ENCODE measurements at places on chromosomes 4 and X.
A peak's percentile ranks its signal among the peaks of the same experiment; 100 is the strongest.

DNA sequence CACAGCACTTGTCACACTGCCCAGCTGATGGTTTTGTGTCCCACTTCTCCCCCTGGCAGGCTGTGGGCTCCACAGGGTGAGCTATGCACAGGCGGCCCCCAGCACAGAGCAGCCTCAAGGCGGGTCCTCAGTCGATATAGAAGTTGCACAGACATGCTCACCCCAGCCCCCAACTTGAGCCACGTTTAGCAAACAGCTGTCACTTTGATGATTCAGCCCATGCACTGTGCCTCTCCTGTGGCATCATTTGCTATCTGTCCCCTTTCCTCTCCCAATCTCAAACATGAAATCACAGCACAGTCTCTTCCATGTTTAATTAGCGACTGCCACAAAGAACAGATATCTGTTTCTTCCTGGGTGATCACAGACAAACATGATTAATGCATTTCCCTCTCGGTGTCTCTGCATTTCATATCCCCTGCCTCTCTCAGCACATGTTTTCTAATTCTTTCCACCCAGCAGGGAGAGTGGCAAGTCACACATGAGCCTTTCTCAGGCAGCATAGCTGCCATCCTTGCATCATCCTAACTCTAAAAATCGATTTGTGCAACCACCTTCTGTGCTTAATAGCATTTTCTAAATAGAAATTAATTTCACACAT is 204.9 kb downstream of the EVC2 start:
- no peak for DNase-seq

DNA sequence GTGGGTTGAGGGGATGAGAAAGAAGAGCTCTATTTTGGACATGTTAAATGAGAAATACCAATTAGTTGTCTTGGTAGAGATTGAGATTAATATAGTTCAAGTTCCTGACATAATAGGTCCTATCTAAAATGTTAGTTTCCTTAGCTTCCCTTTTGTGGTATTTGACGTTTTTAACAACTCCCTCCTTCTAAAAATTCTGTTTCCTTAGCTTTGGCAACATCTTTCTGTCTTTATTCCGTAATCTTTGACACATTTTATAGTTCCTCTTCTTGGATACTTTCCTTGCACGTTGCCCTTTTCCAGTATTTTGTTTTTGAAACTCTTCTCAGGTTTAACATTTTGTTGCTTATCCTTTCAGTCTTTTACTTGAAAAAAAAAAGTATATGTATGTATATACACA is 36.9 kb downstream of the LAMTOR3 start:
- DNase-seq = no peak

DNA sequence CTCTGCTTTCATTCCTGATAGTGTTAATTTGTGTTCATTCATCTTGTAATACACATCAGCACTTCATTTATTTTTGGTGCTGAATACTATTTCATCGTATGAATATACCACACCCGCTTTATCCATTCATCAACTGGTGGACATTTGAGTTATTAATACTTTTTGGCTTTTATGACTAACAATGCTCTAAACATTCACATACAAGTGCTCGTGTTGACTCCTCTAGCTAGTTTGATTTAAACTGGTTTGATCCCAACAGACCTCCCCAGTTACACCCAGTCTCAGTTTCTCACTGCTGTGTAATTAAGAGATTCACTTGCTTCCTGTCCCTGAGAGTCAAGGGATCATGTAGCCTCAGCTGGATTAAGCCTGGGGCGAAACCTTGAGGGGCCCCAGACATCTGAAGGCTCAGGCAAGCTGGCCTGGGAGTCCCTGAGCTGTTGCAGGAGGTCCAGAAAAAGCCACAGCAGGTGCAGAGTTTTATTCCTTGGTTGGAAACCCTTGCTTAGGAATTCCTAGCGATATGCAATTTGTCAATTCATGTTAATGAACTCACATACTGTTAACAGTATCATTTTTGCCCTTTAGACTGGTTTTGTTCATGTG is 52.8 kb upstream of the CLDN24 start:
- DNase-seq = no peak

GRCh38 chr4:16516796-16517439 is 290.6 kb upstream of the TAPT1 start:
- DNase-seq = no peak

- no peak for DNase-seq
Measured at GRCh38 chrX:25151749-25152148, 136.0 kb upstream of the ARX start.

- no peak for DNase-seq
Measured at GRCh38 chr4:164937576-164938270, 39.7 kb downstream of the TRIM61 start.

GRCh38 chr4:86652332-86652932 is 58.3 kb downstream of the PTPN13 start:
- DNase-seq = no peak

DNA sequence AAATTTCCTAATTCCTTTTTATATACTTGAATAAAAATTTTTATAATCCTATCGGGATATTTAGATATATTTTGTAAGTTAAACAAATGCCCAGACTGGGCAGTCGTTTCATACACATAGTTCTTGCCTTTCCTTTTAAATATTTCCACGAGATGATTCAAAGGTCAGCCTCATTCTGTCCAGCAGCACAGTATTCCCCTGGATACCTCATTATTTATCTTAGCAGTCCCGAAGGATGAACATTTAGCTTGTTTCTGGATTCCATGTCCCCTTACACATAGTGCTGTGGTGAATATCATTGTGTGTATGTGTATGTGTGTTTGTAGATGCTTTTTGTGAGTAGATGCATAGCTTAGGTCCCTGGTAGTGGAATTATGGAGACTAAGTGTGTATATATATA is 38.3 kb downstream of the RAPGEF2 start:
- DNase-seq = no peak

- DNase-seq = no peak
Measured at GRCh38 chr4:35644591-35644990, 599.7 kb downstream of the ARAP2 start.

- peak; percentile 0 for DNase-seq
Measured at GRCh38 chrX:32530802-32531403, 680.4 kb downstream of the DMD start.

DNA sequence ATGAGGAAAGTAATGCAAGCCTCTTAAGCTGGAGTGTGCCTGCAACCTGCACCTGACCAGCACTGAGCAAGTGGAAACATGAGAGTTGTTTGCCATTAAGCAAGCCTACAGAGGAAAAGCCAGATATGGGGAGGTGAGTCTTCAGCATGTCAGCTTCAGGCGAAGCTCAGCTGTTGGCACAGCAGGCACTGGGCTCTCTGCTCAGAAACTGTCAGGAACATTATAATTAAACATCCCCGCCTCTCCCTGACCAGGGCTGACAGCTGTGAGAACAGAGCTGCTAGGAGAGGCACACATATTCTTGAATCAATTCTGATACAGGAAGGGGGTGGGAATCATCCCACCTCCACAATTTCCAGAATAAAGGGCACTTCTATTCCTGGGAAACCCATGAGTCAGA is 19.0 kb upstream of the DCX start:
- DNase-seq = no peak

DNA sequence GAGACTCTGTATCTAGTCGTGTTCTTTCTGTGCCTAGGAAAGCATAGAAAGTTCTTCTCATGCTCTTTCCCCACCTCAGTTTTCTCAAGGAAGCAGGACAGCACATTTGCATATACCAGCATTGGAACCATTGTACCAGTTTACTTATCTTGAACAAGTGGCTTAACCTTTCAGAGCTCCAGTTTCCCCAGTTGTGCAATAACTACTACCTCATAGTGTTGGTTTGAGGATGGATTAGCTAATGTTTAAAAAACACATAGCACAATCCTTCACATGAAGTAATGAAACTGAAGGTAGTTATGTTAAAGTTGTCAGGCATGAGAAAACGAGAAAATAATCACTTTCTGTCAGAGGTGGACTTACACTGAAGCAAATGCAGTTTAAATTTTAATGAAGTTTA is 92.2 kb upstream of the H2AZ1 start:
- DNase-seq = no peak

DNA sequence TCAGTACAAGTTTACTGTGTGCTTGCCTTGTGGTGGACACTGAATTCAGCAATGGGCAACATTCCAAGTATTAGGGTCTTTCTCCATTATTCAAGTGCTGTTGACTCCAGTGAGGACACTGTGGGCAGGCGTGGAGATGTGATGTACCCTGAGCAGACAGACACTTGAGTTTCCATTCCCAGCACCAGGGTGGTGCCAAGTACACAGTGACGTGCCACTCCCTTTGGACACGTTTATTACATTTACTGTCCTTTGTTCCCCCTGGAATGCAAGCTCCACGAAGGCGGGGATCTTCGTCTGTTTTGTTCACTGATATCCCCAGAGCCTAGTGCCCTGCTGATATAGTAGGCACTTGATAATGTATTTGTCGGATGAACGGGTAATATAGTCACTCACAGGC is 130.6 kb upstream of the STX18 start:
- DNase-seq = no peak

GRCh38 chr4:151933122-151933827 is 172.5 kb upstream of the GATB start:
- DNase-seq = no peak

Measured in NCI-H774 (cell line).